ENCODE measurements at places on chromosomes 6 and 20. TPM values are rescaled to one million over a fixed set of nuclear protein-coding genes. Genes with fewer than 3 reads are reported as not detected.

CTCFL gene
- not detected for total RNA-seq

MAK gene
- total RNA-seq, result not detected

C20orf141 gene
- not detected for total RNA-seq

SMIM28 gene
- total RNA-seq, result not detected

PABPC1L gene
- total RNA-seq, result 6.8 TPM

TFAP2A gene
- not detected for total RNA-seq

FKBP1C gene
- total RNA-seq, result 0.09 TPM

DACT2 gene
- not detected for total RNA-seq

PRND gene
- not detected for total RNA-seq

TFEB gene
- total RNA-seq, result 1.5 TPM

PRPH2 gene
- 5.2 TPM for total RNA-seq

PI16 gene
- 4.7 TPM for total RNA-seq

RARS2 gene
- 27.4 TPM for total RNA-seq

PCK1 gene
- not detected for total RNA-seq

CD24 gene
- 1.1 TPM for total RNA-seq

ADA gene
- total RNA-seq, result 9.4 TPM

SALL4 gene
- total RNA-seq, result under 0.01 TPM

VNN1 gene
- not detected for total RNA-seq

SNAP91 gene
- total RNA-seq, result not detected

REM1 gene
- not detected for total RNA-seq
